ENCODE measurements at places on chromosomes 6 and 20.

GRCh38 chr20:47600967-47601547, 99.4 kb downstream of the NCOA3 start:
- DNase-seq: no peak

- no peak for DNase-seq
Observed at GRCh38 chr20:64067005-64067632, 4.1 kb downstream of the TCEA2 start.

DNA sequence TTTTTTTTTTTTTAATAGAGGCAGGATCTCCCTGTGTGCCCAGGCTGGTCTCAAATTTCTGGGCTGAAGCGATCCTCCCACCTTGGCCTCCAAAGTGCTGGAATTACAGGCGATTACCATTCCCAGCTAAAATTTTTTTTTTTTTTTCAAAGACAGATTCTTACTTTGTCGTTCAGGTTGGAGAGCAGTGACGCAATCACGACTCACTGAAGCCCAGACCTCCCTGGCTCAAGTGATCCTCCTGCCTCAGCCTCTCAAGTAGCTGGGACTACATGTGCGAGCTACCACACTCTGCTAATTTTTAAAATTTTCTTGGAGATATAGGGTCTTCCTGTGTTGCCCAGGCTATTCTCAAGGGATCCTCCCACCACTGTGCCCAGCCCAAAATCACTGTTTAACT, 58.0 kb upstream of the MYO6 start:
- no peak for DNase-seq

GRCh38 chr6:123785039-123785438, 18.6 kb upstream of the NKAIN2 start:
- DNase-seq: no peak

GRCh38 chr20:45187693-45188092, 13.0 kb downstream of the PI3 start:
- DNase-seq: no peak

DNA sequence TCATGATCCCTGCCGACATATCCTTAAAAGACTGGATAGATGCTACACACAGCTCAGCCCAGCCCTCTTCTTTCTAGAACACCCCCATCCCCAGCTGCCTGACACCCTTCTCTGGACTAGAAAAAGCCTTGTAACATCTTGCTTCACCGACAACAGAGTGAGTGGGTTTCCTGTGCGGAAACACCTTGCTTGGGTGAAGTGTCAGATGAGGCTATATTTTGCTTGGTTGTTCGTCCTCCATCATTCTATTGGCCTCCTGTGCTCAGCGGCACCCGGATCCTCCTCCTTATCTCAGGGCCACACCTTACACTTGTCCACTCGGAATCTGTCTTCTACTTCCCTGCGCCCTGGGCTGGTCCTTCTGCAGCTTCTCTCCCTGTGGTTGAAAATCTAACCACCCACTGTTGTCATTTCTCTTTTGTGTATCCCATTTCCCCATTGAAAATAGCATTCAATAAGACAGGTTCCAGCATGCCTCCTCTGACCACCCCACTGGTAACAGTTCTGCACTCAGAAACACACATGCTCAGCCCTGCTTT, 101.3 kb upstream of the MLN start:
- no peak for DNase-seq

DNA sequence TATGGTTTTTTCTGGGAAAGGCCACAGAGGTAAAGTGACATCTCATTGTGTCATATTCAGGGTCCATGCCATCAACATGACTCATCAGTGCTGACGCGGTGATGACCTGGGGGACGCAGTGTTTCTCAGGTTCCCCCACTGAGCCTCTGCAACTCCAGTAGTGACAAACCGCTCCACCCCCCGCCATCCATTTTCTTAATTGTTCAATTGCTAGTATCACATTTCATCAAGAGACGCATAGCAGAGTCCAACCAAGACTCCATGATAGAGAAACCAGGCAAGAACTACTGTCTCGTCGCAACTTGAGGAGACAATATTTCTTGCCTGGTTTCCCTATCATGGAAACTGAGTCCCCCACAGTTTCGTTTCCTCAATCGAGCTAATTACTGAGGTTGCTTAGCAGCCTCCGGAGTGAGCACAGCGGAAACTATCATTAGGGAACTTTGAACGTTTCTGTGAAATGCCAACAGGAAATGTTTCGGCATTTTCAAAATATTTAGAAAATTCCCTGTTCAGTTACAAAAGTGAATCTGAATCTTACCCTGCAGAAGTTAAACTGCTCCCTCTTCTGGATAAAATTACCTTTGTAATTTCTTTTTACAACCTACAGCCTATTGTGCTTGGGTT, 12.2 kb upstream of the SERPINB1 start:
- DNase-seq: no peak

- no peak for DNase-seq
Observed at GRCh38 chr6:88572449-88573139, 390.8 kb downstream of the RNGTT start.

- no peak for DNase-seq
Observed at GRCh38 chr20:62112368-62112767, 9.9 kb upstream of the LSM14B start.

GRCh38 chr6:136782021-136782770, 10.1 kb downstream of the MAP3K5 start:
- DNase-seq: no peak

GRCh38 chr6:37688078-37688850, 9.4 kb downstream of the MDGA1 start:
- no peak for DNase-seq

All from ecto neural progenitor cell (in vitro differentiated cells).